Right ventricle myocardium inferior (tissue), 1 donor: ENCODE measurements at places on chromosomes 16 and 17. TPM values are rescaled to one million over a fixed set of nuclear protein-coding genes. Genes with fewer than 3 reads are reported as not detected.

The RAC3 gene
- 2.2 TPM for total RNA-seq

DNA sequence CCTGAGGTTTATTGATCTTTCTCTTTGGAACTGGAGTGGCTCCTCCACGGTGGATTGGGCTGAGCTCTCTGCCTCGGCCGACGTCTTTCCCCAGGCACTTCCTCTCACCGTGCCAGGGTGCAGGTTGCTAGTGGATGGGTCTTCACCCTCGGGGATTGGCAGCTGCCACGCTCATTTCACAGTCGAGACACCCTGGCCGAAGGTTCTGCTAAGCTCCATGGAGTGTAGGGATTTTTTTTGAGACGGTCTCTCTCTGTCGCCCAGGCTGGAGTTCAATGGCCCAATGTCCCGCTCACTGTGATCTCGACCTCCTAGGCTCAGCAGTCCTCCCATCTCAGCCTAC is 280.8 kb downstream of the SEC14L1 start:
- no peak for DNase-seq

The KCNH6 gene
- not detected for total RNA-seq

- peak; percentile 15 for DNase-seq
Measured at GRCh38 chr17:58304750-58305486, 23.7 kb downstream of the TSPOAP1 start.

DNA sequence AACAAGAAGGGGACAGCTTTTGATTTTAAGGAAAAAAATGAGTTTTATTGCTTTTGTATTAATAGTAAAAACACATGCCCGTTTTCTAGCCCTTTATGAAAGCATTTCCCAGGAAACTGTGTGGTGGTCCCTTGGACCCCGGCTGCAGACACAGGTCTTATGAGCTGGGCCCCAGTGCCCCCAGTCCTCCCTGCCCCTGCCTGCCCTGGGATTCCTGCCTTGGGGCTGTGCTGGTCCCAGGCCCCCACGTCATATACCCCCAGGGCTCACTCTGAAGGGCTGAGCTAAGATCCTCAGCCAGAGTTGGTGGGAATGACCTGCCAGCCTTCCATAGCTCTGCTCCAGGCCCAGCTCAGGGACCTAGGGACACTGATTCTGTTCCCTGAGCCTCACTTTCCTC is 30.8 kb downstream of the GINS2 start:
- DNase-seq, result no peak

The CCDC47 gene
- 90.5 TPM for total RNA-seq
